T-helper 17 cell (primary cell): ENCODE measurements at places on chromosomes 13 and 19. TPM values are rescaled to one million over a fixed set of nuclear protein-coding genes. Genes with fewer than 3 reads are reported as not detected.

GRCh38 chr19:41442473-41443355, at the start of gene ERICH4:
TSS of gene ERICH4 (plus strand) at chr19:41443156. CDS start at chr19:41443170, 14 bp downstream.
- no peak for DNase-seq

GRCh38 chr19:53960187-53960586, 2.5 kb upstream of the CACNG8 start:
- no peak for DNase-seq

Gene CBY2
- not detected for total RNA-seq

DNA sequence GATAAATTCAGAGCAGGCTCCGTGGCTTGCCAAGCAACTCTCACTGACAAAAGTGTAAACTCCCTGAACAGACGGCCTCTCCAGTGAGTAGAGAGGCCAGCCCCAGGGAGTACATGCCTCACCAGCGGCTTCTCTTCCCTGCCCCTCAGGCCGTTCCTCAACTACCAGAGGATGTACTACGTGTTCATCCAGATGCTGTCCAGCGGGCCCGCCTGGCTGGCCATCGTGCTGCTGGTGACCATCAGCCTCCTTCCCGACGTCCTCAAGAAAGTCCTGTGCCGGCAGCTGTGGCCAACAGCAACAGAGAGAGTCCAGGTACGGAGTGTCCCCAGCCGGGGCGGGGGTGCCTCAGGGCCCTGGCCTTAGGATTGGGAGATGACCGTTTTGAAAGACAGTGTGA, 93.4 kb upstream of the MCF2L start:
- DNase-seq, result no peak

DNA sequence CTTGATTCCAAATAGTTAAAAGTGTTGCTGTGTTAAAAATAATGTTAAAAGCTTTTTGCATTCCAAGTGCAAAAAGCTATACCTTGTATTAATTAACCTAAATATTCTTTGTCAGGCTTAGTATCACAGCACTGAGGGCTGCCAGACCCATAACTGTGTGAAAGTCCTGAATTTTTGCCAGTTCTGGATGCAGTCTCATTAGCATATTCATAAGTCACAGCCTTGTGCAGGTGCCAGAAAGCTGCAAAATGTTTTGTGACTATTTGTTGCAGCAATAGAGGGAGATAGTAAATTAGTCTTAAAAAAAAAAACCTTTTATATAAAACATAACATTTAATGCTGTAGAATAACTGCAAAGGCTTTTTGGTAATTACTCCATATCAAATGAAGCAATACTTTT, 56.6 kb downstream of the SLITRK1 start:
- DNase-seq, result no peak

- DNase-seq, result no peak
Measured at GRCh38 chr19:38298821-38299680, 5.0 kb upstream of the C19orf33 start.

DNA sequence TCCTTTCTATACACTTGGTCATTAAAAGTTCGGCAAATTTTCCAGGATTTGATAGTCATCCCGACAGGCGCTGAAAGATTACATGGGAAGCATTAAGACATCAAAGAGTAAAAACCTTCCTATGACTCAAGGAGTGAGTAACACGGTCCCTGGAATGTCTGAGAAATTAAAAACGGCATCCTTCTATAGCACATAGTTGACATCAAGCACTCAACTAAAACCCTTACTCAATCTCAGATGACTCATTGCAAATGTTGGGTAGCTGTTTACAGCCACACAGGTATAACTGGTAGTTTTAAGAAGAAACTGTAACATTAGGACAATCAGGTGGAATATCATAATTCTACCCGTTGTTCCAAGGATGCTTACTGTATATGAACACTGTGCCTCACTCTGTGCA, 6.4 kb upstream of the LGALS13 start:
- DNase-seq, result no peak

GRCh38 chr19:13103581-13104359, 1.1 kb upstream of the LYL1 start:
- no peak for DNase-seq

Gene PSG7
- not detected for total RNA-seq

Gene TMEM205
- 21.9 TPM for total RNA-seq

GRCh38 chr19:5805462-5806132, 730 bp downstream of the NRTN start:
- peak; percentile 42 for DNase-seq

DNA sequence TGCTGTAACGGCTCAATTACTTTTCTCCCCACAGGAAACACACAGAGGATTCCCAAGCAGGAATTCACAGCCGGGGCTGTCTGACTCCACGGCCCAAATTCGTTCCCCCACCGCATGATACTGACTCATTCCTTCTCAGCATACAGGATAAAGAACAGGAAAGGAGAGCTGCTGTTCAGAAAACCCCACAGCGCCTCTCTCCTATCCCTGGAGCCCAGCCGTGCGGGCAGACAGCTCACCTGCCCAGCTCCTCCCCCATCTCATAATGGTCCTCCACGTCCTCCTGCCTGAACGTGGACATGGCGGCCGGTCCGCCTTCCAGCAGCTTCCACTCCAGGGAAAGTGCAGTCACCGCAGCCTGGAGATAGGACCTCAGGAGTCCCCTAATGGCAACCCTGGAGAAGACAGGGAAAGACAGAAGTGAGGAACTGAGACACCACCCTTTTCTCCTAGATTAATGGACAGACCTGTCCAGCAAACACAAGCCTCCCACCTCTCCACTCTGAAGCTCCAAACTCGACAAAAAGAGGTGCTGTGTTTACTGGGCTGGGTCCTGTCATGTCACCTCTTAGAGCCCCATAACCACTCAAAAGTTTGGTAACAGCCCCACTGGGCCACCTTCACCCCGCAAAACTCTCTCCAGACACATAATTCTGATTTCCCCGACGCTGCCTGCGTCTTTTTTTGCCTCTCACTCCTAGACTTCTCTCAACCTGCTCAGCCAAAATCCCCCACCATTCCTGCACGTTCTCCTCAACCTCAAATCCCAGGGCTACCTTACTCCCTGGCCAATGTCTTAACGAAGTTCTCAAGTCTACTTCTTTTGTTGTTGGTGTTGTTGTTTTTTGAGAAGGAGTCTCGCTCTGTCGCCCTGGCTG, 1.2 kb downstream of the DAPK3 start:
- DNase-seq, result no peak

DNA sequence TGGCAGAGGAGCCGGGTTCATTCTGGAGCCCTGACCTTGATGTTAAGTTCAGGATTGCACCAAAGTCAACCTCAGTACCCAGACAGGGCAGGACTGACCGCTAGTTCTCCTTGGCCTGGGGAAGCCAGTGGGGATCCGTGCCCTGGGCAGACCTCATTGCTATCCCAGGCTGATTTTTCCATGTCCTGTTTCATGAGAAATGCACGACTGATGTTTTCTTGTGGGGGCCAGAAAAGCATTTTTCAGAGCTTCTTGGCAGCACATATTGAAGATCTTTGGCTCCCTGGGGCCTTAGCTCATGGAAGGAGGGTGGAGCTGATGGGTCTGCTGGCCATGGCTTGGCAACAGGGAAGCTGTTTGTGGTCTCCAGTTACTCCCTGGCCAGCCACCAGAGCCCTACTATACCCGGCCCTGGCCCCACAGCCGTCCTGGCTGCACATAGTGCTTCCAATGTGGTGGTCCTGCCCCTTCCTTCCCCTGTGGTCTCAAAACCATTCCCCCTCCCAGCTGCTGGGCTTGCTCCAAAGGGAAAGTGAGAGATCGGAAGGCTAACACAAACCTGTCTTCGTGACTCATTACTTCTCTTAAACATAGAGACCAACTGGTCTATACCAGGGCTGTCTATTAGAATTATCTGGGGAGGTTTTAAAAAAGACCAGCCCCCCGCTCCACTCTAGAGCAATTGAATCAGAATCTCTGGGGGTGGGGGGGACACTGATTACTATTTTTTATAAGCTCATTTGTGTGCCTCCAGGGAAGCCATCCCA, 11.2 kb downstream of the IL17D start:
- DNase-seq, result no peak

Gene TUBA3C
- not detected for total RNA-seq

- DNase-seq, result no peak
Measured at GRCh38 chr19:20858218-20858617, 64.8 kb upstream of the ZNF85 start.

DNA sequence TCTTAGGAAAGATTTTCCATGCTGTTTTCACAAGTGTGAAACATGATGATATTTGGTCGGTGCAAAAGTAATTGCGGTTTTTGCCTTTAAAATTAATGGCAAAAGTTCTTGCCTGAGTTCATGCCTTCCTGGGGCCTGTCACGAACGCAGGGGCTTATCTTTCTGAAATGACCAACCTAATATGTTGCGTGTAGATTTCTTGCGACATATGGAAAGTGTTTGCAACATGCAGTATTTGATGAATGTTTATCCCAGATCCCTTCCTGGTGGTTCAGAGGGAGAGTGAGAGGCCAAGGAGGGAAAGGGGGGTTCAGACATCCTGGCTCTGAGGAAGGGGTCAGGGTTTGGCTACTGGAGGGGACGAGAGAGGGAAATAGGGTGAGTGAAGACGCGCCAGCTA, 72.0 kb downstream of the TEX29 start:
- DNase-seq, result no peak

DNA sequence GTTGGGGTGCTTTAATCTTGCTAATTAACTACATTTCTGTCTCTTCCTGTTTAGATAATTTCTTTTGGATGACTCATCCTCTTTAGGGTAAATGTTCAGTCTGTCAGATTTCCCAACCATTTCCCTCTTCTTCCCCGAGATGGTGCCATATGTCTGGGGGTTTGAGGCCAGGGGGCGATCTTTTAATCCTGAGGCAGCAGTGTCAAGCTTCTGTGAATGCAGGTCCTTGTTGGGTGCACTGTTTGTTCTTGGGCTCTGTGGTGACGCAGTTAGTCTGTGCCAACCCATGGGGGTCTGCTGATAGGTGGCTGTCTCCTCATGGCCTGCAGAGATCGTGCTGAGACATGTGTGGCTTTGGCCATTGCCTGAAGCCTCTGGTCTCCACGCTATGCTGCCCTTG, 420.4 kb downstream of the NDFIP2 start:
- no peak for DNase-seq

Gene TNFSF11
- not detected for total RNA-seq

Gene SOX1
- not detected for total RNA-seq

DNA sequence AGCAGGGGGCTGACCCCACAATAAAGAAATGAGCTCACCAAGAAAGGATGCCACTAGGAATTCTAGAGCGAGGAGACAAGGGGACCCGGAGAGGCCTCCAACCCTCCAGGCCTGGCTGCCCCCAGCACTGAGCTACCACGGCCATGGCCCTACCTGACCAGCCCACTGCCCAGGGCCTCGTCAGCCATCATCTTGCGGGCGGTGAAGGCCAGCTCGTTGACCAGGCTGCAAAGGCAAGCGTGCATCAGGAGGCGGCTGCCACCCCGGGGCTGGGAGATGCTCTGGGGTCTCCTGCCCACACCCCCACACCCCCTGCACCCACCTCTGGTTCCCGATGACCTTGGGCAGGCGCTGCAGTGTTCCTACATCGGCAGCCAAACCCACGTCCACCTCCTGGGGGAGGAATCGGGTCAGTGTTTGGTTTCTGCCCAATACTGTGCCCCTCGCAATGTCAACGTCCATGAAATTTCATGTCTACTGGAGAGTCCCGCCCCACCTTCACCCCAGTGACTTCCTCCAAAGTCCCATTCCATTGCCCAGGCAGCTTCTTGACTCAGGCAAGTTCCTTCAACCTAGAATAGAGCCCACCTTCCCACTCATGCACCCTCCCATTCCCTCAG, 3.5 kb upstream of the LGALS4 start:
- no peak for DNase-seq

DNA sequence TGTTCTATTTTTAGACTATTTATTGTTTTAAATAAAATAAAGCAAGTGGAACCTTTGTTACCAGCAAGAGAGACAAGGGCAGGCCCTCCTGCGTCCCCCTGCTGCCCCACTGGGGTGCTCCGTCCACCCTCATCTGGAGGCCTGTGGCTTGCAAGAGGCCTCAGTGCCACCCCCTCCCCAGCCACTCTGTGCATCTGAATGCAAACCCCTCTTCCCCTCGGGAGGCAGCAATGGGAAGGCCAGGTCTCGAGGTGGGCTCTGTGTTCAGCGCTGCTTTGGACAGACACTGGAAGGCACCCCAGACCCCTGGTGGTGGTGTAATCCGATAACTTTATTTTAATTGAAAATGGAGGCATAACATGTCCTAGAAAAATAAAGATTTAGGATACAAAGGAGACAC, 4.6 kb downstream of the SIX5 start:
- no peak for DNase-seq

GRCh38 chr13:70336866-70337265, 228.6 kb upstream of the KLHL1 start:
- no peak for DNase-seq

GRCh38 chr13:101393140-101393539, 23.2 kb downstream of the NALCN start:
- no peak for DNase-seq

- DNase-seq, result no peak
Measured at GRCh38 chr19:38004186-38004520, 97.1 kb downstream of the SIPA1L3 start.

DNA sequence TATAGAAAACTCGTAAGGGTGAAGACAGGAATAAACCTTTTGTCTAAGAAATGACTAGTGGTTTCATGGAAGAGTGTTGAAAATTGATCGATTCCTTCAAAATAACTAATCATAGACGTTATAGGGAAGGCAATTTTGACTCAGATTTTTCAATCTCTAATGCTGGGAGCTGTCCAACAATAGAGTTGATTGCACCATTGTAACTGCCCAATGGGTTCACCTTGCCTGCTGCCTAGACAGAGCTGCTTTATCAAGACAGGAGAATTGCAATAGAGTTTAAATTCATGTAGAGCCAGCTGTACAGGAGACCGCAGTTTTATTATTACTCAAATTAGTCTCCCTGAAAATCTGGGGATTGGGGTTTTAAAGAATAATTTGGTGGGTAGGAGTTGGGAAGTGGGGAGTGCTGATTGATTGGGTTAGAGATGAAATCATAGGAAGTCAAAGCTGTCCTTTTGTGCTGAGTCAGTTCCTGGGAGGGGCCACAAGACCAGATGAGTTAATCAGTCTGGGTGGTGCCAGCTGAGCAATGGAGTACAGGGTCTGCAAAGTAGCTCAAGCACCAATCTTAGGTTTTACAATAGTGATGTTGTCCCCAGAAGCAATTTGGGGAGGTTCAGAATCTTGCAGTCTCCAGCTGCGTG, 16.8 kb upstream of the ADGRE2 start:
- no peak for DNase-seq

Gene C19orf85
- not detected for total RNA-seq

DNA sequence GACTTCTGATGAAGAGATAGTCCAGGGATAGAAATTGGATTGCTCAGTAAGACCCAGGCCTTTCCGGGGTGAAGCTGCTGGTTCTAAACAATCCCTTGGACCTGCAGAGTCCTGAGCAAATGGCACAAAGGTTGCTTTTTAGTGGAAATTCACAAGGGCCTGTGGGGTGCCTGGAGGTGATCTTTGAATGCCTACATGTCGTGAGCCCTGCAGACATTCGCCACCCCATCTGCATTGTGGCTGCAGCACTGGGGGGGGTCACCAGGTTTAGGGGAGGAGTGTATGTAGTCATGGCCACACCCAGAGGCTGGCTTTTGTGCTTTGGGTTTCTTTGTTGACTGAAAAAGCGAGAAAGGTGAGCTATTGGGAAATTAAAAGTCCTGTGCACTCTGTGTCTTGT, 41.4 kb downstream of the SLC7A9 start:
- no peak for DNase-seq
